Camera-type eye (tissue), 1 donor: ENCODE measurements at places on chromosomes 7 and 10. TPM values are rescaled to one million over a fixed set of nuclear protein-coding genes. Genes with fewer than 3 reads are reported as not detected.

Gene MUC12
- total RNA-seq = not detected

Gene GARIN1A
- 0.49 TPM for total RNA-seq

Gene NEUROG3
- total RNA-seq = not detected

Gene CC2D2B
- total RNA-seq = 2.5 TPM

Gene SUN3
- not detected for total RNA-seq

Gene ZNF239
- 11.5 TPM for total RNA-seq

Gene CHAT
- total RNA-seq = 1.8 TPM

Gene CRHR2
- total RNA-seq = 0.60 TPM

Gene GUSB
- 50.9 TPM for total RNA-seq

Gene KCNH2
- 22.7 TPM for total RNA-seq
